Activated naive CD4-positive, alpha-beta T cell treated with anti-CD3 and anti-CD28 coated beads, Interleukin-2, amount 50 U/mL, for 16 hours (primary cell): ENCODE measurements at places on chromosomes 7 and 10.

DNA sequence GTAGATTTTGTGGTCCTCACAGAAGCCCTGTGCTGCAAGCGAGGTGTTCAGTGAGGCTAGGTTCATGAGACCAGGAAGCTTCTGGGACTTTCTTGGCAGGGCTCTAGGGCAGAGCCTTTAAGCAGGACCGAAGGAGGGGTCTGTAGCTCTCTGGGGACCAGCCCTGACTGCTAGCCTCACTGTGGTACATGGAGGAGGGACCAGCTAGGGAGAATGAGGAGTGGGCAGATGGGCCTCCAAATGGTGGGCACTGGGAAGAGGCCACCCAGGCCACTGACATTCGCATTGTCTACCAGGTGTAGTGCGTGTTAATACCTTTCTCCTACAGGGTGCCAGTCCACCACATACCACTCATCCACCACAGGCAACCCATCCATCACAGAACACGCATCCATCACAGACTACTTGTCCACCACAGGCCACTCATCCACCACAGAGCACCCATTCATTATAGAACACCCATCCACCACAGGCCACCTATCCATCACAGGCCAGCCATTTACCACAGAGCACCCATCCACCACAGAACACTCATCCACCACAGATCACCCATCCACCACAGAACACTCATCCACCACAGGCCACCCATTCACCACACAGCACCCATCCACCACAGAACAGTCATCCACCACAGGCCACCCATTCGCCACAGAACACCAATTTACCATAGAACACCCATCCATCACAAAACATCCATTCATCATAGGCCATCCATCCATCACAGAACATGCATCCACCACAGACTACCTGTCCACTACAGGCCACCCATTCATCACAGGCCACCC is 31.6 kb upstream of the ZNF488 start:
- no peak for DNase-seq

DNA sequence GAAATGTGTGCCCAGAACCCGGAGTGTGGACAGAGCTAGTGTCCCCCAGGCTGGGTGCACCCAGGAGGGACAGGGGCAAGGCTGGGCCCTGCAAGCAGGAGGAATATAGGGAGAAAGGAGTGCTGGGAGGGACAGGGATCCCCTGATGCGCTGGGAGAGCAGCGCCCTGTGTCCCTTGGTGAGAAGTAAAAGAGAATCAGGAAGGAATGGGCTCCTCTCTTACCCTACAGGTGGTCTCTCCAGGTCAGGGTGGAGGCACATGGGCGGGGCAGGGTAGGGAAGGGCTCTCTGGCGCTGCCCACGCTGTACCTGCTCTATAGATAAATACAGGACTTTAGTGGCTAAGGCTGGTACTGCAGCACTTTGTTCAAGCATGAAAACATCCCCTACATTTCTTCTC is 753.8 kb downstream of the GRID1 start:
- no peak for DNase-seq

DNA sequence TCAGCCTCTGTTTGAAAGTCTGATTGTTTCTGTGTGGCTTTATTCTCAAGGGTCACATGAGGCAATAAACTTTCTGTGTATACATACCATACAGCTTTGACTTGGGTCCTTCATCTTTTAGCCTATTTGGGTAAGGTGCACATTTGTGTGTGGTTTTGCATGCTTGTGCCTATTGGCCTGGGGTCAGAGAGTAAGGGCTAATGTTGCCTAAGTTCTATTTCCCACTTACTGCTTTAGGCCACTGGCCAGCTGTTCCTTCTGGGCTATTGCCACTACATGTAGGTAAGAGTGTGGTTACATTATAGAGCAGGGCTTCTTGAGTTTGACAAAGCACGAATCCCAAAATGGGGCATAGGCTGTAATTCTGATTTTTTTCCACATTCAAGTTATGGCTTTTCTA is 21.8 kb downstream of the BBIP1 start:
- DNase-seq = no peak

GRCh38 chr10:24009736-24010135 is 199.2 kb upstream of the KIAA1217 start:
- DNase-seq = no peak
